ENCODE measurements at places on chromosomes 3 and 15. TPM values are rescaled to one million over a fixed set of nuclear protein-coding genes. Genes with fewer than 3 reads are reported as not detected.

DNA sequence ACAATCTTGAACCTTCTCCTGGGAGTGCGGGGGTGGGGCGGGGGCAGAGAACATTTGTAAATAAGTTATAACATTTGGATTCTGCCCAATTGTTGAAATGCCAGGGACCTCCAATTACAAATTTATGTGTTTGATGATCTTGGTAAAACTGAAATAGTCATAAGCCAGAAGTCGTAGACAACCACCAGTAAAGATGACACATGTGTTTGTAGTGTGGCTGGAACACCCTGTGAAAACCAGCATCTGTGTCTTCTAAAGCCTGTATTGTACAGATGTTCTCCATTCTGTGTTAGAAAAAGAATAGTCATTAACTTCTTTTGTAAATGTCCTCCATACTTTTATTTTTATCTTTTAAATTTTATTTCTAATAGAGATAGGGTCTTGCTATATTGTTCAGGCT, 61.8 kb downstream of the ARIH1 start:
- H3K27me3 ChIP-seq: no peaks in the 10 kb centered on the region
- H3K4me1 ChIP-seq: peaks cover 36% of the 10 kb centered on the region
- H3K36me3 ChIP-seq: peaks cover 4% of the 10 kb centered on the region
- H3K27ac ChIP-seq: no peak overlapping the region
- no peak for DNase-seq

DNA sequence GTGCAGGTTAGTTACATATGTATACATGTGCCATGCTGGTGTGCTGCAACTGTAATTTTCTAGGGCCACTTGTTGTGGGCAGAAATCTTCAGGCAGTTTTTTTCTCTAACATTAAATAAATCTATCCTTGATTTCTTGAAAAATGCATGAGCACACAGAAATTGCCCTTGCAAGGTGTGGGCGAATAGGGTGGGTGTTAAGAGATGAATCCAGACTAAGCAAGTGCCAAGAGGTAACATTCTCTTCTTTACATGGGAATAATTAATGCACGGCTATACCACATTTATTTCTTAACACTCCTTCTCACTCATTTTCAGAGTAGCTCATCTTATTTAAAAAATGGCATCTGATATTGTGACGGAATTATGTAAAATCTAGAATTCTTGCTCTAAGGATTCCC, 719.6 kb downstream of the AGBL1 start:
- no peak for DNase-seq
- H3K4me3 ChIP-seq: no peak overlapping the region
- H3K36me3 ChIP-seq: no peaks in the 10 kb centered on the region

Gene POLR2H
- 117 TPM for total RNA-seq

- peak; percentile 81 for DNase-seq
- no peak overlapping the region for H3K4me3 ChIP-seq
- H3K4me1 ChIP-seq: no peaks in the 10 kb centered on the region
These were observed 30.3 kb downstream of the CDC25A start for GRCh38 chr3:48157950-48158376.

Gene RARRES1
- 0.43 TPM for total RNA-seq

- H3K4me3 ChIP-seq: no peak overlapping the region
- no peaks in the 10 kb centered on the region for H3K4me1 ChIP-seq
- no peak for DNase-seq
- no peaks in the 10 kb centered on the region for H3K36me3 ChIP-seq
- no peaks in the 10 kb centered on the region for H3K27me3 ChIP-seq
These were observed 9.0 kb downstream of the CCK start for GRCh38 chr3:42257007-42257406.

DNA sequence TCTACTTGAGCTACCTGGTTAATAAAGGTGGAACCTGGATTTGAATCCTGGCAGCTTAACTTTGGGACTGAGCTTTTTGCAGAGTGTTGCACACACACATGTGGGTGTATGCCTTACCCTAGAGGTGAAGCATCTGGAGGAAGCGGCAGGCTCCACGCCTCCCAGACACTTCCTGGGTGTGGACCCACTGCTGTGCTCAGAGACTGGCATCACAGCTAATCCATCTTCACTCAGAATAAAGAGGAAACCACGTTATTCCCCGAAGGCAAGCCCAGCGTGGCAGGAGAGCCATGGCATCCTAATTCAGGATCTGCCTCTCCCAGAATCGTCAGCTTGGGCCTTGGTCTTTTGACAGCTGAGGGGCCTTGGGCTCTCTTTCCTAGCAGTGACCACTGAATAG, 25.5 kb downstream of the CCDC13 start:
- no peak for DNase-seq
- peaks cover 23% of the 10 kb centered on the region for H3K4me1 ChIP-seq
- H3K36me3 ChIP-seq: no peaks in the 10 kb centered on the region
- no peaks in the 10 kb centered on the region for H3K27me3 ChIP-seq
- no peak overlapping the region for H3K4me3 ChIP-seq

Measured in stomach (tissue), 19 donors.